ENCODE measurements at places on chromosomes 12 and 14.

DNA sequence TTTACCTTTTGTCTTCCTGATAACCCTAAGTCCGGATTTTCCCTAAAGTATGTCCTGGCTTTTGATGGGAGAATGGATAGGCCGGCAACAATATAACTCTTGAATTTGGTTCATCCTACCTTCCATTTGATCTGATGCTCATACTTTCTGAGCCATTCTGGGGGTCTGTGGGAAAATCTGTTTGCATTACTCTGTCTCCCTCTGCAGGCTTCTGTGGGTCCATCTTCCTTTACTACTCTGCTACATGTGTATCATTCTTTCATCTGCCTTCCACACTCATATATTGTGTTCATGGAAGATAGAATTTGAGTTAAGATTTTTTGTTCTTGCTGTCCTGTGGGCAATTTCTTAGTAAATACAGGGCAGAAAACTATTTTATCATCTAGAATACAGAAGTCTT is 101.5 kb downstream of the NAV3 start:
- DNase-seq, result no peak

GRCh38 chr12:108577458-108577857 is 15.1 kb downstream of the ISCU start:
- DNase-seq, result no peak

GRCh38 chr12:82723093-82723492 is 36.4 kb downstream of the TMTC2 start:
- no peak for DNase-seq

- no peak for DNase-seq
Observed at GRCh38 chr12:92928421-92928961, 604 bp downstream of the EEA1 start.

DNA sequence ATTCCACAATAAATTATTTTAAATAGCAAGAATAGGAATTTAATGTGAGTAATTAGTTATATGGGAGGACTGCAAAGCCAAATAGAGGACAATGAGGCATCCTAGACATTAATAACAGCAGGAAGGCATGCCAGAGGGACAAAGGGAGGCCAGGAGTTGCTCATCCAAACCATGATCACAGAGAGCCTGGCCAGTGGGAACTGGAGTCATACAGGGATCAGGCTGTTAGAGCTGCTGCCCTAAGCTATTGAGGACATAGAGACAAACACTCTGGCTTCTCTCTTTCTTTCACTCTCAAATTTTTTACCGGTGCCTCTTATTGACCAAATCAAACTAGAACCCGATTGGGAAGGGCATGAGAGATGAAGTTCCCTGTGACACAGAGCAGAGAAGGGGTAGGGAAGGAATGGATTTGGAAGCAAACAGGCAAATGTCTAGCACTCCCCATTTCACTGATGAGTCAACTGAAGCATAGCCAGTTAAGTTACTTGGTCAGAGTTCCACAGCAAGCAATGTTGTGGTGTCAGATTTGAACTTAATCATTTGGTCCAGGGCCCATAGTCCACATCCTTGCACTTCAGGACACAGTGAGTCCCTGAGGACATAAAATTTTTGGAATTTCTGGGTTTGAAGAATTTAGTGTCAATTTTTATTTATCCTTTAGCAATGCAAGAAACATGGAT is 17.9 kb upstream of the CFAP54 start:
- no peak for DNase-seq

GRCh38 chr12:76236640-76237039 is 111.6 kb downstream of the BBS10 start:
- no peak for DNase-seq

GRCh38 chr14:68564826-68565759 is 227.8 kb downstream of the ZFP36L1 start:
- no peak for DNase-seq

DNA sequence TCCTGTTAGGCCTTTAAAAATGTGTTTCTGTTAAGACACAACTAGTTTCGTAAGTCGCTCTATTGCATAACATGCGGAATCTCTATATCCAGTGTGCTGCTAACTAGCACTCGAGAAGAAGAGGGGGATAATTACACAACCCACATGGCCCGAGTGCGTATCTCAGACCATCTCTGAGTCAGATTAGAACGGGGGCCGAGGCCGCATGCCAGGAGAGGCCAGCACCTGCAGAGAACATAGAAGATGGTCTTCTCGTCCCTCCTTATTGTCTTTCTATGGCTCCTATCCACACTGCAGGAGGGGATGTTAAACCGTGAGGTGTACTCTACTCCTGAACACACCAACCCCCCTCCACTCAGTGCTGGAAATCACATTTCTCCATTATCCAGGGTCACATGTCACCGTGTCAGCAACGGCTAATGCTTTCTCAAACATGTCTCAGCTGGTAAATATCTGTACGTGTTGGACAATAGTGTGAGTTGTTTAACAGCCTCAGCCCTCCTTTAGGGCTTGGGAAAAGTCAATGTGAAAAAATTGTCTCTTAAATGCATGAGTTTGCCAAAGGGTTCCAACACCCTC is 56.3 kb downstream of the CCDC88C start:
- DNase-seq, result no peak

DNA sequence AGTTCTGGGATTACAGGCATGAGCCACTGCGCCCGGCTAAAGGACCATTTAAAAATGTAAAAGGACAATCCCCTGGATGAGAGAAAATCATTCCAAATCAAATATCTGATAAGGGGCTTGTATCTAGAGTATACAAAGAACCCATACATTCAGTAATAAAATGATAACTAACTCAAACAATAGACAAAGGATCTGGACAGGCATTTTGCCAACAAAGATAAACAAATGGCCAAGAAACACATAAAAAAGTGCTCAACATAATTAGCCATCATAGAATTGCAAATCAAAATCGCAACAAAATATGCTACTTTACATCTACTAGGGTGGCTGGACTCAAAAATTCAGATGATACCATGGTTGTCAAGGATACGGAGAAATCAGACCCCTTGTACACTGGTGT is 8.5 kb upstream of the BICD1 start:
- no peak for DNase-seq

GRCh38 chr12:108731866-108732461 is 646 bp upstream of the CORO1C start:
- peak; percentile 91 for DNase-seq

GRCh38 chr14:101196795-101197590 is 293.5 kb upstream of the RTL1 start:
- no peak for DNase-seq

DNA sequence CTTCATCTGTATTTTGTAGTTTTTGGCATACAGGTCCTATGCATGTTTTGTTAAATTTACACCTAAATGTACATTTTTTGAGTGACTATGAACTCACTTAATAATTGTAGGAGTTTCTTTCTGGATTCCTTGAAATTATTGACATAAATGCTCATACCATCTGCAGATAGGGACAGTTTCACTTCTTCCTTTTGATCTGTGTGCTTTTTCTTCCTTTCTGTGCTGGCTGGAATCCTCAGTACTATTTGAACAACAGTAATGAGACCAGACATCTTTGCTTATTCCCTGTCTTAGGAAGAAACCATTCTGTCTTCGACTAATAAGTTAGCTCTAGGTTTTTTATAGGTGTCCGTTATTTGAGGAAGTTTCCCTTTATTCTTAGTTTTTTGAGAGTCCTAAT is 110.3 kb downstream of the ADGRD1 start:
- DNase-seq, result no peak

DNA sequence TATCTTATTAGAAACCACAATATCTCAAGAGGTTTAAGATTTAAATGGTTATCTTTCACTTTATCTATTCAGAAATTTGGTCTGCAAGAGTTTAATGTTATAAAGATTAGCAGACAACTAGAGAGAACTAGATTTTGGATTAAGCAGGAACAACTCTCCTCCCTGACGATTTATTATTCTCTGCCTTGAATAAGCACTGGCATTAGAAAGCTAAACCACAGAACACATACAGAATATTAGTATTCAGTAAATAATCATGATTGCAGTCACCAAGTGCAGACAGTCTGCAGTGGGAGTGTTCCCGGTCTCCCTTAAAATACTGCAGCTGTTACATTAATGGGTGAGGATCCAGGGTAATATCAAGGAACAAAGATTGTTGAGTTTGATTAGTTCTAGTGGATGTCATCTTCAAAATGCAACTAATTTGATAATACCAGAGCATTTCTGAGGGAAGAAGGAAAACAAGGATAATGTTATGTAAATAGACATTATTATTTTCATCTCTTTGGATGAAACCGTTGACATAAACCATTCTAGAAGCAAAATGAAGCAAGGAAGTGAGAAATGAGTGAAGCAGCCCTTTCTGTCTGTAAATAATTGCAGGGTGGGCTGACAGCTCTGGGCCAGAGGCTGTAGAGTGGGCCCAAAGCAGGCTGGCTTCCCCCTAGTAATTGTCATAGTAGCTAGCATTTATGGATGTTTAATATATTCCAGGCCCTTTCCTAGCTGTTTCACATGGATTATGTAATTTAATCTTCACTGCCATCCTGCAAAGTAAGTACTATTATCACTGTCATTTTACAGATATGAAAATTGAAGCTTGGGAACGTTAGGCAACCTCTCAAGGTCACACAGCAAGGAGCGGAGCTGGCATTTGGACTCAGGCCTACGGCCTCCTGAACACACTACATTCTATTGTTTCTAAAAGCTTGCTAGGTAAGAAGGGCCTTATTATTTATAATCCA is 79.4 kb downstream of the DYRK2 start:
- DNase-seq, result no peak

- peak; percentile 98 for DNase-seq
Observed at GRCh38 chr12:26239122-26239851, 43.9 kb downstream of the SSPN start.

DNA sequence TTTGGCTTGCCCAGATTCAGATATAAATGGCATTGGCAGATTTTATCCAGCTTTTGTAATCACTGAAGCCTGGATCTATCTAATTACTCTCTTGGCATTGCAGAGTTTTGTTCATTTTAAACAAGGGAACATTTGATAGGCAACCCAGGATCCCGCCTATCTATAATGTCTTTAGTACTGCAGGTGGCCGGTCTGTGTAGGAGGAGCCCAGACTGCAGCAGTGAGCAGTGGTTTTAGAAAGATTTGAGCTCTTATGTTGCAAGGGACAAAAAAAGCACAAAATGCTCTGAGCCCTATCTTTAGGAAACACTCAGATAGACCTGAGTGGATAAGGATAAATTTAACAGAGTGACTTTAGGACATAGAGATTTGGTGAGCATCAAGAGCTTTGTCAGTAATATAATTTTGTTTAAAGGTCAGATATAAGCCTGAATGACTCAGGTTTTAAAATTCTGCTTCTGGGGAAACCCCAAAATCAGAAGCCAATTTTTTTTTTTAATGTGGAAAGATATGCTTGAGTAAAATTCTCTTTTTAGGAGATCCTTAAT is 165.5 kb downstream of the SLC5A8 start:
- DNase-seq, result no peak

DNA sequence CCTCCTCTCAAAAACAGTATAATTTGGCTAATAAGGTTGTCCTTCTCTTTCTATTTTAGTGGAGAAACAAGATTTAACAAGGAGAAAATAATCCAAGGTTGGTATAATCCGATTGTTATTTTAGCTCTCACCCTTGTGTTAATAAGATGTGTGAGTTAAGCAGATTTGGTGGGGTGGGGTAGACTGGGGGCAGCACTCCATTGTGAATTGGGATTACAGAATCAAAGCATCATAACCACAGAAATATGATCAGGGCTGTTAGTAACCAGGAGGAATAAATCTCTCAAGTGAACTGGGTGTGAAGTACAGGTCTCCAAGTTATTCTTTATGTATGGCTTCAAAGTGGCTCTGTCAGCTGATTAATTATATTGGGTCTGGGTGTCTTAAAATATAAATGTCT is 10.2 kb downstream of the TIGAR start:
- DNase-seq, result no peak

GRCh38 chr12:47878918-47879481 is 25.8 kb downstream of the VDR start:
- no peak for DNase-seq

GRCh38 chr14:81453166-81453766 is 53.1 kb upstream of the STON2 start:
- peak; percentile 29 for DNase-seq

GRCh38 chr14:70830998-70831781 is 21.9 kb upstream of the MAP3K9 start:
- no peak for DNase-seq

Measured in H4 (cell line).